Bronchial smooth muscle cell (primary cell): ENCODE measurements at places on chromosomes 7 and 10. TPM values are rescaled to one million over a fixed set of nuclear protein-coding genes. Genes with fewer than 3 reads are reported as not detected.

Gene PRKG1
- 28.5 and 39.7 TPM in 2 replicates for total RNA-seq

Gene NANOS1
- 0.09 and 0.32 TPM in 2 replicates for total RNA-seq

Gene NEUROG3
- total RNA-seq, result not detected in 2 replicates

Gene PPP1R17
- total RNA-seq, result under 0.01 TPM in 1 of 2 replicates, not detected in the other

Gene NKX2-3
- not detected in 2 replicates for total RNA-seq

Gene SPAG6
- not detected in 2 replicates for total RNA-seq

Gene C10orf71
- total RNA-seq, result not detected in 2 replicates

Gene ASAH2
- 0.26 and 0.32 TPM in 2 replicates for total RNA-seq

Gene KLF14
- under 0.01 TPM in 1 of 2 replicates, not detected in the other for total RNA-seq

Gene TEX47
- not detected in 2 replicates for total RNA-seq

Gene CPA5
- total RNA-seq, result under 0.01 TPM in 1 of 2 replicates, not detected in the other

Gene PPIA
- total RNA-seq, result 773 and 1,099 TPM in 2 replicates

Gene POT1
- total RNA-seq, result 32.6 and 35.2 TPM in 2 replicates

Gene NIPSNAP2
- total RNA-seq, result 27.3 and 35.6 TPM in 2 replicates

Gene CYP3A4
- total RNA-seq, result not detected in 2 replicates

Gene UPK3BL2
- 0.86 and 2.5 TPM in 2 replicates for total RNA-seq

Gene RASSF4
- total RNA-seq, result 8.2 and 10.2 TPM in 2 replicates

Gene ADAM22
- total RNA-seq, result 0.47 and 1.4 TPM in 2 replicates

Gene SRGN
- 47.3 and 81.2 TPM in 2 replicates for total RNA-seq

Gene EN2
- total RNA-seq, result under 0.01 TPM in 1 of 2 replicates, not detected in the other

Gene PTCD1
- 6.3 and 6.6 TPM in 2 replicates for total RNA-seq

Gene SPDYE2B
- not detected in 2 replicates for total RNA-seq

Gene HTR7
- total RNA-seq, result 2.9 and 3.3 TPM in 2 replicates

Gene COX15
- total RNA-seq, result 28.2 and 32.6 TPM in 2 replicates

Gene SLC18A2
- not detected in 2 replicates for total RNA-seq

Gene CXCL12
- total RNA-seq, result 54.7 and 125 TPM in 2 replicates

Gene UROS
- total RNA-seq, result 38.1 and 69.2 TPM in 2 replicates
